Activated CD8-positive, alpha-beta T cell treated with anti-CD3 and anti-CD28 coated beads, Interleukin-2, amount 10 ng/mL, durations not matched to agents 7 days and 5 days (primary cell): ENCODE measurements at places on chromosomes 2 and 18. TPM values are rescaled to one million over a fixed set of nuclear protein-coding genes. Genes with fewer than 3 reads are reported as not detected.
A peak's percentile ranks its signal among the peaks of the same experiment; 100 is the strongest.

LCT gene
- 0.34 TPM for total RNA-seq

GRCh38 chr2:17272170-17272569, 246.1 kb downstream of the RAD51AP2 start:
- DNase-seq: no peak

RRM2 gene
- 571 TPM for total RNA-seq

GRCh38 chr18:36655930-36656329, 172.9 kb downstream of the TPGS2 start:
- DNase-seq: no peak

RPRM gene
- 0.16 TPM for total RNA-seq

DNA sequence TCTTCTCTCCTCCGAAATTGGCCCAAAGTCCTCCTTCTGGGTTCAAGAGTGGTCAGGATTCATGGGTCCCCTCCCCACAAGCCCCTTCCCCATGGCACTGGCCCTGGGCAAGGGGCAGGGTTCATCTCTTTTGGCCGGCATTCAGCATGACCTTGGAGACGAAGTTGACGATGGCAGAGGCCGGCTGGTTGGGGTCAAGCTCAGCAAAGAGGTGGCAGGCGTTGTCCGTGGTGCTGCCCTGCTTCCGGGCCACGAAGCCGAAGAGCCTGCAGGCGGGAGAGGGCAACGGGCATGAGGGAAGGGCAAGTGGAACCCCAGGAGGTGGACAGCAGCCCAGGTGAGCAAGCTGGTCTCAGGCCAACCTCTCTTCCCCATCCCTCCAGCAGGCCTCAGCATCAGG, 198.5 kb downstream of the TNS1 start:
- no peak for DNase-seq

DNA sequence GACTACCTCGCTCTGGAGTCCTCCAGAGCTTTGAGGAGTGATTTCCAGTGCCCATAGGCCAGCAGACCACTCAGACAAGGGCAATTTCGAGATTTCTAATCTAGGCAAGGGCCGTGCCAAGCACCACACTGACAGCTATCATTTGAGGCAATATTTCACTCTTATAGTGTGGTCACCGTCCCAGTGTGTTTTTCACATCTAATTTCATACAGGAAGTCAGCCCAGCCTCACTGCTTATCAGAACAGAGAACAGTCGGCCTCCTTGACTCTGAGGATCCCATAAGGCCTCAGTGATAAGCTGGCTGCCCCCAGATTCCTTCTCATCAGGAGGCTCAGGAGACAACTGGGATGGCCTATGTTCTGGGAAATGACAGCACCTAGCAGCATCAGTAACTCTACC, 581 bp downstream of the CAPN14 start:
- no peak for DNase-seq

DSG4 gene
- not detected for total RNA-seq

GRCh38 chr2:191862156-191862775, 15.4 kb upstream of the CAVIN2 start:
- DNase-seq: no peak

- DNase-seq: no peak
Observed at GRCh38 chr18:53948991-53949390, 275.5 kb downstream of the MBD2 start.

GRCh38 chr2:113167115-113167932, 6.4 kb upstream of the PSD4 start:
- DNase-seq: peak; percentile 61

DNA sequence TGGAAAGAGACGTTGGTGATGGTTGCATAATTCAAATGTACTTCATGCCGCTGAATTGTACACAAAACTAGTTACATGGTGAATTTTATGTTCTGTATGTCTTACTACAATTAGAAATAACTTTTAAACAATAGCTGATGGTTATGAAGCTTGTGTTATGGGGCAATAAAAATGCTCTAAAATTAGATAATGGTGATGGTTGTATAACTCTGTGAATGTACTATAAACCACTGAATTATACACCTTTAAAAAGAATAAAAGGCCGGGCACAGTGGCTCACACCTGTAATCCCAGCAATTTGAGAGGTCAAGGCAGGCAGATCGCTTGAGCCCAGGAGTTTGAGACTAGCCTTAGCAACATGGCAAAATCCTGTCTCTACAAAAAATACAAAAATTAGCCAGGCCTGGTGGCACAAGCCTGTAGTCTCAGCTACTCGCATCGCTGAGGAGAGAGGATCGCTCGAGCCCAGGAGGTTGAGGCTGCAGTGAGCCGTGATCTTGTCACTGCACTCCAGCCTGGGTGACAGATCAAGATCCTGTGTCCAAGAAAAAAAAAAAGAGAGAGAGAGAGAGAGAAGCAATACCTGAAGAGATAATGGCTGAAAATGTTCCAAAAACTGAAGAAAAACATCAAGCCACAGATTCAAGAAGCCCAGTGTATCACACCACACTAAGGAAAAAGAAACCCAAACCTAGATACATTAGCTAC, 6.3 kb downstream of the RNU4ATAC start:
- no peak for DNase-seq

DNA sequence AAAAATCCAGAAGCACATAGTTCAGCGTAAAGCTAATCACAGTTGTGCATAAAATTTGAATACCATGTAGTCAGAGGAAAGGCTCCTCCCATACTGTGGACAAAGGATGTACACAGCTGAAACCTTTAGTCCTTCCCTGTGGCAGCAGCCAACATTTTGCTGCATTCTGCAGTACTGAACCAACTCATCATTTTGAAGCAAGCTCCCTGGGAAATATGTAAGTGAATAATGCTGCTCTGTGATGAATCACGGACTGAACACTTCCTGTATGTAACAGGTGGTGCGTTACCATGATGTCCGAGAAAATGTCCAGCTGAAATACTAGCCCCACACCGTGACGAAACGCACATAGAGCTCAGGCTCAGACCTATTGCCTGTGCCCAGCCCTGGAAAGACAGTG, 421.1 kb upstream of the RAB12 start:
- DNase-seq: no peak

DNA sequence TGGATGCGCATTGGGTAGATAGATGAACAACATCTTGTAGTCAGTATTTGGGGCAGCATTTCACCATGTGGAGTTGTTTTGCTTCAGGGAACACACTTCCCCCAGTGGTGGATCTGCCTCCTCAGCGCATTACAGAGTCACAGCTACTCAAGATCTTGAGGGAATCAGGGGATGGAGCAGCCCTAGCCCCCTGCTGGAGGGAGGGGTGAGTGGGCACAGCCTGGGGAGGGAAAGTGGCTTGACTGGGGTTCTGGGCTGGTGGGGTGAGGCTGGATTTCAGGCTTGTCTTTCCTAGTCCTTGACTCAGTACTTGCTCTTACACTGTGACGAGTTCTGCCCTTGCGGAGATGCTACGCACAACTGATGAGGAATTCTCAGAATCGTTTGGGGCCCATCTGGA, 271.0 kb upstream of the HS6ST1 start:
- no peak for DNase-seq

DNA sequence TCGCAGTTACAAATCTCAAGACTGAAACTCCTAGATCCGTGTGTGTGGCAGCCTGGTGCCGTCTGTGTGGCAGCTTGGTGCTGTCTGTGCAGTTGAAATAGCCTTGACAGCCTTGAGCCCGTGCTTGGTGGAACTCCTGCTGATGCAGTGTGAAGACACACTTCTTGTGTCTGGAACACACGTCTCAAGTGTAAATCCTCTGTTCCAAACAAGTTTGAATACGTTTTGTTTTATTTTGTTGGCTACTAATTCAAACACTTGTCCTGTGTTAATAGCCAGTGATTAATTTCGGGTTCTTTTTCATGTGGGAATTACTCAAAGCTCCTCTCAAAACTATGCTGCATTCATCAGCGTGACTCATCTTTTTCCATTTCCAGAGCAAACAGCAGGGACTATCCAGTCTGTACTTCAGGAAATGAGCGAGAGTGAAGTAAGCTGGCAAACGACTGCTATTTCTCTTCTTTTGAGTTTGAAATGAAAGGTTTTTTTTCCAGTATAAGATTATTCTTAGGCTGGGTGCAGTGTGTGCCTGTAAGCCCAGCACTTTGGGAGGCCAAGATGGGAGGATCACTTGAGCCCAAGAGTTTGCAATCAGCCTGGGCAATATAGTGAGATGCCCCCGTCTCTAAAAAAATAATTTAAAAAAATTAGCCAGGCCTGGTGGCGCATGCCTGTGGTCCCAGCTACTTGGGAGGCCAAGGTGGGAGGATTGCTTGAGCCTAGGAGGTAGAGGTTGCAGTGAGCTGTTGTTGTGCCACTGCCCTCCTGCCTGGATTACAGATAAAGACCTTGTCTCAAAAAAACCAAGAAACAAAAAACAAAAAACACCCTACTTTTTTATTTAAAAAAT, 152.9 kb downstream of the SPP2 start:
- no peak for DNase-seq

CEP68 gene
- 8.1 TPM for total RNA-seq

DNA sequence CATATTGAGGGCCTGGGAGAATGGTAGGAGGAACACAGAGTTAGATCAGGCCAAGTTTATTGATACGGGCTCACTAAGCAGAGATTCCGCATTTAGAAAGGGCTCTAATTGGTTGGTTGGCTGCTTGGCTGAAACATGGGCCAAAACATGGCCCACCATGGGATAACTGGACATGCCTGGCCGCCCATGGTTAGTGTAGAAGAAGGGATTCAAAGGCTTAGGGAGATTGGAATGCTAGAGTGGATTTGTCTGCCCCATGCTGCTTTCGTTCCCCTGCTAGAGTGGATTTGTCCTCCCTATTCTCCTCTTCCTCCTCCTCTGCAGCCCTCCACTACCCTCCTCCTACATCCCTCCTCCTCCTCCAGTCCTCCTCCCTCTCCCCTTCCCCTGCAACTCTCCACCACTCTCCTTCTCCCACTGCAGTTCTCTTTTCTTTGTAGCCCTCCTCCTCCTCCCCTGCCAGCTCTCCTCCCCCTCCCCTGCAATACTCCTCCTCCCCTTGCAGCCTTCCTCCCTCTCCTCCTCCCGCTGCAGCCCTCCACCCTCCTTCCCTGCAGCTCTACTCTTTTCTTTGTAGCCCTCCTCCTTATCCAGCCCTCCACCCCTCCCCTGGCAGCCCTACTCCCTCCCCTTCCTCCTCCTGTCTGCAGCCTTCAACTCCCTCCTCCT, 17.2 kb downstream of the BOK start:
- no peak for DNase-seq

SERPINB4 gene
- not detected for total RNA-seq

ANKRD62 gene
- not detected for total RNA-seq

GRCh38 chr2:41879235-41879916, 168.4 kb upstream of the PKDCC start:
- no peak for DNase-seq

NRP2 gene
- 4.0 TPM for total RNA-seq

DNA sequence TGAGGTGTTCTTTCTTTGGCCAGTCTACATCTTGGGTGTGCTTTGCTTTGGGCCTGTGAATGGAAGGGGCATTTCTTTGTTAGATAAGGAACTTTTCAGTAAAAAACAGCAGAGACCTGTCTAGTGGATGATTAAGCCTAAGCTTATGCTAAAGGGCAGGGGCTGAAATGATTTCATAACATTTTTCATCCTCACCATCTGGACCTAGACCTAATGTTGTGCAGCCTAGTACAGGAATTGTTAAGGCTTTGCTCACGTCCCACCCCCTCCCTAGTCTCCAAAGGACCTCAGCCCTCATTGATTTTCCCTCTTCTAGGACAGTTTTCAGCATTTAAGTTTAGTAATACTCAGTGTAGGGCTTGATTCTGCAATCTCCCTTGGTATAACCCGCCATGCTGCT, 111.8 kb downstream of the PRKCE start:
- DNase-seq: no peak

FHL2 gene
- 2.2 TPM for total RNA-seq

- DNase-seq: peak; percentile 79
Observed at GRCh38 chr2:219277703-219278654, 1.2 kb upstream of the DNAJB2 start.

UGT1A5 gene
- not detected for total RNA-seq

DNA sequence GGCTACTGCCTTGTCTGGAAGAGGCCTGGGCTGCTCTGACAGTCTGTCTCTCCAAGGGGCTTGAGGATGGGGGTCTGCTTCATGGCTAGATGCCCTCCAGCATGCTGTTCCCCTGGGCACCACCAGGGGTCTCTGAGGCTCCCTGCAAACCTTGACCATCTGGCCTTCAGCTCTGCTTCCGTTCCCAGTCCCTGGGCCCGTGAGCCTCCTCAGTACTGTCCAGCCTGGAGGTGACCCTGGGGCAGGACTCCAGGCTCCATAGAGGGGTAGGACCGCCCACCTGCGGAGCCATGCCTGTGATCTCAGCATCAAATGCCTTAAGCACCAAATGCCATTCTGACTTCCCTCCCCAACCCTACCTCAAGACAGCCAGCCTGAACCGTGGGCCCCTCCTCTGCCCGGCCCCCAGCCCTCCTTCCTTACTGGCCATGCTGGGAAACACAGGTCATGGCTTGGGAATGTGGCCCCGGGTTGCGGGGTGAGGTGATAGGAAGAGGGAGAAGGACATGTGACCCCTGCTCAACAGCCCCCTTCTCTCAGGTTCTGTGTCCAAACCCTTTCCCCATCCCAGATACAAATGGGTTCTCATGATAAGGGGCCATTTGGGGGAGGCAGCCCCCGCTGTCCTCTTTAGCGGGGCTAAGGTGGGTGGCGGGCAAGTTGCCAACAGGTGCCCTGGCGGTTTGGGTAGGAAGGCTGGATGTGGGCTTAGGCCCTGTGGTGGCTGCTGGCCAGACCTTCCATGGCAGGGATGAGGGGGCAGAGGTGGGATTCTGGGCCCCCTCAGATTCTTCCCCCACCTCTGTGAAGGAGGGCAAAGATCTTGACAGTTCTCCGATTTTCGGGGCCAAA, 25.0 kb downstream of the SPEG start:
- DNase-seq: peak; percentile 53

DNA sequence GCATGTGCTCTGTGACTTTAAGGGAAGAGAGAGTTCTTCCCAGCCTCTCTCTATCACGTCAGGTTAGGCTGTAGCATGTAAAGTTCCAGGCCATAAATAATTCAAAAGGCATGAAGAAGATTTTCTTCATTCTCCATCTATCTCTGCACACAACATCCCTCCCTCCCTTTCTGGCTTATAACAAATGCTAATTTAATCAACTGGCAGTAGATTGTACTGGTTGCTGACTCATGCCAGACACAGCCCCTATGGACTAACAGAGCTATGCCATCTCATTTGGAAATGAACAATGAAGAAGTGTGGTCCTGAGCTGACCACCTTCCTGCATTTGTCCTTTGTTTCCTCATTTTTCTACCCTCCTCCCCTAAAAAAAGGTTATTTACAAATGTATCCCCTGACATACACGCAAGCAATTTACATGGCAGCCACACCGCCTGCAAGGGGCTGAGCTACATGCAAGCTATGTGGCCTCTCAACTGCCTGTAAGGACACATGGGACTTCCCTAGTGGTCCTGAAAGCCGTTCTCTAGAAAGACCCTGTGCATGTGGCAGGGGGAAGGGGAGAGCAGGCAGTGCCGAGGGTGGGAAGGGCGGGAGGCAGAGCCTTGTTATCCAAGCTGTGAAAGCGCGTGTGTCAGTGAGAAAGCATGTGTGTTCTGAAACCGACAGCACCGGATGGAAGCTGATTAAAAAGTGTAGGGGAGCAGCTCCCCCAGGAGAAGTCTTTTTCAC, 90.9 kb upstream of the KLF7 start:
- no peak for DNase-seq

DNA sequence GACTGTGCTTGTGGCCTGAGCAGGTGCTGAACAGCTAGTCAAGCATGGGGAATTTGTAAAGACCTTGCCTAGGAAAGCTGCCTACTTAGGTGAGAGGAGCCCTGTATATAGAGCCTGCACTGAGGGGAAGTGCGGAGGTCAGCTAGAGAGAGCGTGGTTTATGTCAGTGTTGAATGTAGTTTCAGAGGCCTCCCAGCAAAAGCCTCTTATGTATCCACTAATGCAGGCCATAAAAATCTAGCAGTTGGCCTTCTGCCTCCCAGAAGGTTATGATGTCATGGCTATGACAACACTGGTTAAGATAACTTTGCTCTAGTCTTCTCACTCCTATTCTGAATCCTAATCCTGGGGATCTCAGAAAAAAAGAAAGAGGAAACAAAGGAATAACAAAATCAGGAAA, 88.9 kb downstream of the ASXL3 start:
- DNase-seq: no peak
